ENCODE measurements at places on chromosomes 1 and 21.

DNA sequence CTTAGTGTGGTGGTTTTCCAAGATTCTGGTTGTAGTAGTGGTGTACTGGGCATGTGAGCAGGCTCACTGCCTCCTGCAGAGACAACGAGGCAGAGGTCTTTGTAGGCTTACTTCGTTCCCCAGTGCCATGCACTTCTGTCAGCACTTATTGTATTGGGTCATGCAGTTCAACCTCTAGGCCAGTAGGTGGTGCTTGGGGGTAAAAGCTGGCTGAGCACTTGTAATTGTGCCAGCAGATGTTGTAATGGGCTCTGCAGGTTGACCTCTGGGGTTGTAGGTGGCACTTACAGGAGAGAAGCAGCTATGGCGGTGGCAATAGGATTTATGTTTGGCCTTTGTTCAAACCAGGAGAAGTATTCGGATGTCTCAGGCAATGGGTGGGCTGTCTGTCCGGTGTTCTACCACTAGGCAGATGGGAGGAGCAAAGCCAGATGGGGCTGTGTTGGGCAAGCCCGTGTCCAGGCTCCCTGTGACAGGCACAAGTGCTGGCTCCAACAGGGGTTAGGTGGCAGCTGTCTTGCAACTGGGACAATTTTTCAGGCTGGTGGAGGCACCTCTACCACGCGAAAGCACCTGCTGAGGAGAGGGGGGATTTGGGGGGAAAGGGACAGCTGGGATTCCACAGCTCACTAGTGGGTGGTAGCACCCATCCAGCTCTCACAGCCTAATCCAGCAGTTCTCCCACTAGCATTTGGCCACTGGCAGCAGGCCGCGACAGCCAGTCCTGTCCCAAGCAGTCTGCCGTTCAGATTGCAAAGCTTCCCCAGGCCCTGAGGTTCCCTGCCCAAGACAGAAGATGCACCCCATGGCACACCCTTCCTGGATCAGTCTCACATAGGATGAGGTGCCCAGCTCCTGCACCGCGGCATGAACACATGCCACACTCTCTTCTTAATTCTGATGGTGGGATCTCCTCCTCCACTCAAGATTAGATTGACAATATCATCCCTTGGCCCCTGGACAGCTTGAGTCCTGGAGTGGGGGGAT lies 274.5 kb downstream of the CTH start:
- peak; percentile 56 for DNase-seq

GRCh38 chr1:101030881-101031280 lies 5.3 kb upstream of the DPH5 start:
- no peak for DNase-seq

DNA sequence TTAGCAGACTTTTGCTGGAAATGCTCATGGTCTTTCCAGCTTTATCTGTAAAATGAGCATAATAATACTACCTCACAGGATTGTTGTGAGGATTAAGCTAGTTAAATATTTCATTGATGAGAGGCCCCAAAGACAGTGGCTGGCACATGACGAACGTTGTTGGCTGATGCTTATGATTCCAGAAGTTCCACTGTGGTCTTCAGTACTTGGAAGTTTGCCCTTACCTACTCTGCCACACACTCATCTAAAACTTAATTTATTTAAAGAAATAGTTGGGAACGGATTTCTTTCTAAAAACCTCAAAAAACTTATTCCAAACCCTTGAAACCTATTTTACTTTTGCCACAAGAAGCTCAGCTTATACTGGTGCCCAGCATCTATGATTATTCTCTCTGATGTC lies 170.7 kb downstream of the DHRS3 start:
- DNase-seq, result no peak

GRCh38 chr21:21324297-21324696 lies 326.1 kb downstream of the NCAM2 start:
- DNase-seq, result peak; percentile 23

GRCh38 chr1:205438213-205439158 lies 16.6 kb upstream of the LEMD1 start:
- peak; percentile 31 for DNase-seq

DNA sequence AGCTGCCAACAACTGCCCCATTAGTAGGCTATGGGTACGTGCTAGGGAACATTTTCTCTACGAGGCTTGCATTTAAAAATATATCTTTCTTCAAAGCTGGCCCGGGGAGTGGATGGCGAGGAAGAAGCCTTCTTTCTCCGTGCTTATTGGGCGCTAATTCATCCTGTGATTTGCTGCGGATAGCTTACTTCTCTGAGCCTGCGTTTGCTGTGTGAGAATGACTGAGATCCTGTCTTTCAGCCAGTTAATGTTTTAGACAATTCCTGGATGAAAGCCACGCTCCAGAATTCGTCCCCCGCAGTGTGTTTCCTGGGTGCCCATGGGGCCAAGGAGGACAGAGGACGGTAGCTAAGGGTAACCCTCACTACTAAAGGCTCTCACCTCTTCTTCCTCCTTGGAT lies 57.8 kb upstream of the TARBP1 start:
- DNase-seq, result no peak

DNA sequence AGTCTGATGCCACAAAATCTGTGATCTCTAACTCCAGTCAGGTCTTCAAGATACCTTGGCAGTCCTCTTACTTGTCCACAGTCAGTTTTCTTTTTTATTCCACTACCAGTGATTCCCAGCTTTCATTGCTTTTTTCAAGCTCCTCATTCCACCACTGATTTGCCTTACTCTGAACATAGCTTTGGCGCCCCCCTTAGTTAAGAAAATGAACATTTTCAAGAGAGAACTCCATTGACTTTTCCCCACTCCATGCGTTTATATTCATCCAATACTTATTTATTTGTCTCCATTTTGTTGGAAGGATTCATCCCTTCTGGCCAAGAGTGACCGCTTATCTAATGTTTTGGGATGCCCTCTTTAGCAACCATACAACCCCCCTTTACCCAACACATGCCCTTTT lies 33.9 kb upstream of the IPO9 start:
- peak; percentile 34 for DNase-seq

Data from Caco-2 (cell line).